ENCODE measurements at places on chromosomes 13 and 19. TPM values are rescaled to one million over a fixed set of nuclear protein-coding genes. Genes with fewer than 3 reads are reported as not detected.
A peak's percentile ranks its signal among the peaks of the same experiment; 100 is the strongest.

The ABCA7 gene
- total RNA-seq = 15.6 TPM

The SIGLEC12 gene
- total RNA-seq = not detected

The VSIG10L gene
- 1.2 TPM for total RNA-seq

DNA sequence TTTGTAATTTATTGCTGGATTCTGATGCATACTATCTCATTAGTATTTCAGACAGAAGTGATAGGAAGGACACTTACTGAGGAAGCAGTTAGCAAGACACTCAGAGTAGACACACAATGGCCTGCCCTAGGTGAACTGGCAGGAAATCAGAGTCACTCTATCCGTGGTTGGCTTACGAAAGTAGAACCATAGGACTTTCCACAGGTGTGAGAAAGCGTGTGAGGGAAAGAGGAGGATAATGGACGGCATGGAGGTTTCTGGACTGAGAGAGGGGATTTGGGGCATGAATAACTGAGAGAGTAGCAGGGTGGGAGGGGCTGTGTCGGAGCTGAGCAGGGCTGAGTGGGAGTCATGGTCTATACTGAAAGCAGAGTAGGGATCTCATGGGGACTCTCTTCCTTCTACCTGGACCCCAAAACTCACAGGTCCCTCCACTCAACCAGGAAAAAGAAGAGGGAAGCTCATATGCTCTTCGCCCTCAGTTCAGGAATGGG, 18.7 kb upstream of the EID2 start:
- DNase-seq = no peak

- peak; percentile 66 for DNase-seq
Observed at GRCh38 chr19:48372904-48373303, 8.7 kb downstream of the SYNGR4 start.

DNA sequence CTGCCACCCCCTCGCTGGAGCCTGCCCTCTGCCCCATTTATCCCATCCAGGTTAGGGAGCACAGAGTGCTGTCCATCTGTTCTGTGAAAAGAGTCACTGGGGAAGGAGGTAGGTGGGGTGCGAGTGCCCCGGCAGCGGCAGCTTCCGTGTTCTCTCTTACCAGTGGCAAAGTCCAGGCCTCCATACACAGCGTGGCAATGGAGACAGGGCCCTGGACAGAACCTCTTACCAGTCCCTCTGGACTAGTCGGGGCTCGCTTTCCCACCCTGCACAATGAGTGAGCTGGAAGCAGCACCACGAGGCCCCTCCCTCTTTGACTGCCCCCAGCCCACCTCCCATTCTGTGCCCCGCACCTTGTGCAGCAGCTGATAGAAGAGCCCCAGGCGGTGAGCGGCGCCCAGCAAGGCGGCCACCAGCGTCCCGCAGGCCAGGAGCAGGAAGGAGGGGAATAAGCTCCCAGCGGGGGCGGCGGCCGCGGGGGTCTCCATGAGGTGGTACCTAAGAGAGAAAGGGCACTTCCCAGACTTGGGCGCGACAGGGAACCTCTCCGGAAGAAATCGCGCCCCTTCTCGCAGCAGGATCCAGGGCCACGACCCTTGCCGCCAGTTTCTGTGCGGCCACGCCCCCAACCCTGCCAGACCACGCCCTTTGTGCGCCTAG, 17.5 kb downstream of the SYDE1 start:
- no peak for DNase-seq

DNA sequence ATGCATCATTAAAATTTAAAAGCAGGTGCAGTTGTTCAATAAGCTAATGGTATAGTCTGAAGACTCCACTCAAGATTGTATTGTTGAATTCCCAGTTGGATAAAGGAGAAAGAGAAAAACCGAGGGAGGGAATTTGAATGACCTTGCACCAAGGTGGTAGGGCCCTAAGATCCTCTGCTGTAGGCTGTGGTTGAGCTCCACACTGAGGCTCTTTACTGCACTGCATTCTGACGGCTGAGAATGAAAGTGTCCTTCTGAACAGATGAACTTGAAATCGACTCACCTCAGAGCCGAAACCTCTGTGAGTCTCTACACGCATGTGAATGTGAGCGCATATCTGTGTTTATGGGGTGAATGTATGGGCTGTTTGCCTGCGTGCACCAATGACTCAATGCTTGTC, 388.9 kb upstream of the DACH1 start:
- peak; percentile 66 for DNase-seq

DNA sequence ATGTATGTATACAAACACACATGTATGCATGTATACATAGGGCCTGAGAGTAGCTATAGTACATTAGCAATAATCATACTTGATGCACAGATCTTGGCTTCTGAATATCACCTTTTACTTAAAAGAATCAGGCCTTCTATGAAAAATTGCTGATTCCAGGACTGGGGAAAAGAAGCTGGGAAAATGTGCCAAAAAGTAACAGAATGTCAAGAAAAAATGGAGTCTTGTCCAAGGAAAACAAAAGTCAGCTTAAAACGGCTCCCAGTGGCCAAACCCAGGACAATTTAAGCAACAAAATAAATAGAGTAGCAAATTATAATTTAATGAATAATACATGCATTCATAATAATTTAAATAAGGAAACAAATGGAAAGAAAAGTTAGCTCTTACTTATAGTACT, 2104.9 kb downstream of the PCDH9 start:
- no peak for DNase-seq

- DNase-seq = no peak
Observed at GRCh38 chr13:29021311-29021710, 201.2 kb downstream of the MTUS2 start.

DNA sequence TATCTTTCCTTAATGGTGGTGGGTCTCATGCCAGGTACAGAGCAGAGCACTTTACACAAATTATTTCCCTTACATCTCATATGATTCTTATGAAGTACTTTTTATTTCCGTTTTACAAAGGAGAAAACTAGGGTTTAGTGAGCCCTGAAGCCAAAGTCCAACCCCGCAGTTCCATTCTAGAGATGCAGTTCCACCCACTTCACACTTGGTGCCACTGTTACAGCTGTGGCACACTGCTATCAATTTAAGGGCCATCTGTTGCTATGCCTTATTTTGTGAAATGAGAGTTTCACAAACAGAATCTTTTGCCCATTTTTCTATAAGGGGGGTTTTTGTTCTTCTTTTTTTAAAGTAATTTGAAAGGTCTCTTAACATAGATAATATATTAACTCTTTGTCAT, 12.9 kb downstream of the MIPEP start:
- DNase-seq = no peak

- peak; percentile 86 for DNase-seq
Observed at GRCh38 chr13:33761740-33762139, 56.2 kb upstream of the RFC3 start.
